ENCODE measurements at places on chromosomes 2 and 18.

GRCh38 chr2:239830121-239831000 is 194.8 kb downstream of the NDUFA10 start:
- no peak for DNase-seq

DNA sequence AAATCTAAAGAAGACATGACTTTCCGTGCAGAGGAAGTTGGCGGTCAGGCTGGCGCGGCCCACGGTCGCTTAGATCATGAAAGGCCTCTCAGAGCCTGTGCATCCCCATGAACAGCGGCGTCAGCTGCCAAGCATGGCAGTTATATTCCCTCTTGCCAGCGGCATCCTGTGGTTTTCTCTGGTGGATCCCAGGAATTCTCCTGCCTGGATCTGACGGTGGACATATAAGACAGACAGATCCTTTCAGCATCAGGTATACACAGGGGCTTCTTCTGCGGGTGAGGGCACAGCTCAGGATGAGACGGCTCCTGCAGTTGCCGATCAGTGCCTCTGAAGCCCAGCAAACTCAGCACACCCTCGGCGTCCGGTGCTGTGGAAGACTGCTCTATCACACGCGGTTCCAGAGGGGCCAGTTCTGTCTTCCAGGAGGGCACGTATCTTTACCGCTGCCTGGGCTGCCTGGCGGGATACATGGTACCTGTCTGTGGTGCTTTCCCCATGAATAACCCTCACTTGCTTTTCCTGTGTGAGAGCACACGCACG is 157.8 kb downstream of the LDLRAD4 start:
- no peak for DNase-seq

DNA sequence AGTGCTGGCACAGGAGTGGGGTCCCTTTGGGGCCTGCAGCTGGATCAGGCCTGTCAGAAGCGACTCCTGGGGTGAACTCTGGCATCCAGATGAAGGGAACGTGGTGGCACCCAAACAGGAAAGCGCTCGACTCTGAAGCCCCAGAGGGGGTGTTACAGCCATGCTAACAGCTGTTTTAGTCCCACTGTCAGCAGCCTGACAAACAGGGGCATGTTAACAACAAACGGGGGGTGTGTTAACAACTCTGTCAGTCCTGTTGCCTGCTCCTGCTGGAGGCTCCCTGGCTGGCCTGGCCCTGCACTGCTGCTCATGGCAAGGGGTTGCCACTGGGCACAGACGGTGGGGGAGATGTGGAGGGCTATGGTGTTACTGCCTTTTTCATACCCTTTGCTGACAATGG is 2.6 kb upstream of the RNU2-63P start:
- no peak for DNase-seq

DNA sequence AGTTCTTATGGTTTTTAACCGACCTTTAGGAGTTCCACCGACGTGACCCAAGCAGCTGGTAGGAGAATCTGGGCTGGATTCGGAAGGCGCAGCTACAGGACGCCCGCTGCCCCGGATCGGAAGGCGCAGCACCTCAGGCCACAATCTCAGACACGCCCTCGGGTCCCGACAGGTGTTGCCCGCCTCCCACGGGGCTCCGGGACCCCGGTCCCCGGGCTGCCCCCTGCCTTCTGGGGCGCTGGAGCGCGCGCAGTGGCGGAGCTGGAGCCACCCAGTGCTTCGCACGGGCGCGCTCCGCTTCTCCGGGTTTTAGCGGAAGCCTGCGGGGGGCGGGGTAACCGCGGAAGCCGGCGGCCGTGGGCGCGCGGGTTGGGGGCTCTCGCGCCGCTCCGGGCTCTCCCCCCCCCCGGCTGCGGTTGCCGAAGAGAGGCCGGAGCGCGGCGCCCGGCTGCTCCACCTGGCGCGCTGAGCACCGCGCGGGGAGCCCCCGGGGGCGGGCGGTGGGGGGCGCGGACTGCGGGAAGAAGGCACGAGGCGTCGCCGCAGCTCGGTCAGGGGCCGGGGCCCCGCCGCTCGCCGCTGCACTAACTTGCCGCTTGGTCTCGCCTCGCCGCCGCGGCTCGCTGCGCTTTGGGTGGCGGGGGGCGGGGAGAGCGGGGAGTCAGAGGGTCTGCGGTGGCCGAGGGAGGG is 718.8 kb downstream of the DPP10 start:
- DNase-seq, result no peak

- DNase-seq, result no peak
Measured at GRCh38 chr18:47911877-47912276, 18.6 kb downstream of the SMAD2 start.

DNA sequence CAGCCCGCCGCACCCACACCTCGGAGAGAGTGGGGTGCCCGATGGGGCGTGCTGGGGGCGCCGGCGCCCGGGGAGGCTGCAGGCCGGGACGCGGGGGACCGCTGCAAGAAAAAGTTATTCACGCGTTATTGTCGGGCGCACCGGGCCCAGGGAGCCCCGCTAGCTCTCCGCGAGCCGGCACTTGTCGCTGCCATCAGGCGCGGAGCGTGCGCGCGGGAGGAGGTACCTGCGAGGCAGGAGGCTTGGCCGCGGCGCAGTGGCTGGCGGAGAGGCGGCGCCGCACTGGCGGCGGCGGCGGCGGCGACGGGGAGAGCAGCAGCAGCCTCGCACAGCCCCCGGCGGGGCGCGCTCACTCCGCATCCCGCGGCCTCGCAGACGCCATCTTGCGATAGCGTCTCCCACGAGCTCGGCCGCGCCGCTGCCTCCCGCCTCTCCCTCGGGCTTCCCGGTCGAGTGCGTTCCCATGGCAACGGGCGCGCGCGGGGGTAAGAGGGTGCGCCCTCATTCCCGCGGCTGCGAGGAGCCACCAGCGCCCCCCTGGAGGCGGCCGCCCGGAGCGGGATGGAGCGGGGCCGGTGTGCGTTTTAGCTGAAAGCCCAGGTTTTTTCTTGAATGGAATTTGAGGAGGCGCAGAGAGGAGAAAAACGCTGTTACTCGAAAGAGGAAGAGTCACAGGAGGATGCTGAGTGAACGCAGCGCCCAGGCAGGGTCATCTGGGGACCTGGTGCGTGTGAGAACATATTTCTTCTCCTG is at the start of gene CHN1:
Gene CHN1, minus strand, starts transcription at position 402 of the 753 bp plus-strand sequence. CDS start 469 bp downstream, outside the sequence.
- DNase-seq, result peak; percentile 75

DNA sequence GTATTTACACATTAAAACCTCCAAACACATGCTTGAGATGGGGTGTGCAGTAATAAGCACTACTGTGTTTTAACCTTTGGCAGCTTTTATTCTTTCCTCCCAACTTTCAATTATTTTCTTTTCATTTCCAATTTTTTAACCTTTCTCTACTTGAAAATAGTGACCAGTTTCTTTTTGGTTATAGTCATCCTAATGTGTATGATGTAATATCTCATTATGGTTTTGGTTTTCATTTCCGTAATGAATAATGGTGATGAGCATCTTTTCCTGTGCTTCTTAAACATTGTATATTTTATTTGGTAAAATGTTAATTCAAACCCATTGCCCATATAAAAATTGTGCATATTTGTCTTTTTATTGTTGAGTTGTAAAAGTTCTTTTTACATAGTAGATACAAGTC is 103.5 kb downstream of the BMPR2 start:
- DNase-seq, result peak; percentile 24

DNA sequence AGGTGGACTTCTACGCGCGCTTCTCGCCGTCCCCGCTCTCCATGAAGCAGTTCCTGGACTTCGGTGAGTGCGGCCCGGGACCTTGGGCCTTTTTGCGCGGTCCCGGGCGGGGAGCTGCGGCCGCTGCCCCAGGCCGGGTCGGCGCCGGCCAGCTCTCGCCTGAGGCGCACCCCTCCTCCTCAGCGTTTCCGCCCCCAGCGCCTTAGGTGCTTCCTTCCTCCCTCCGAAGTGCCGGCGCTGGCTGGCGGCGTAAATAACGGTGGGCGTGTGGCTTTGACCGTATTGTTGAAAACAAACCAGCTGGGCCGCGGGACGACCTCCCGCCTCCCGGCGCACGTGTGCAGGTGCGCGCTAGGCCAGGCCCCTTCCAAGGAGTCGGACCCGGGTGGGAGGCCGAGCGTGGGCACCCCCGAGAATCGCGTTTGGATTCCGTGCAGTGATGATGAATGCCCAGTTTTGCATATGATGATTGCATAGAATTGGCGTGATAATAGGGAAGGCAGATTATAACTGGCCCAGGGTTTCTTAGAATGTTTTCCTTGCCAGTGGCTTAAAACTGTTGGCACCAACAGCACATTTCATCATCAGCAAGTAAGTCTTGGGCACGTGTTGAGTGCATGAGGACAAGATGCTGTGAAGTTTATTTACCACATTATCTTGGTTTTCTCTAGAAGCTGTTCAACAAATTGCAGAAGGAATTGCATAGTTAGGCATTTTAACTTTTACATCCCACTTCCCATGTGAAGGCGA is 569 bp downstream of the PDK1 start:
- peak; percentile 86 for DNase-seq

DNA sequence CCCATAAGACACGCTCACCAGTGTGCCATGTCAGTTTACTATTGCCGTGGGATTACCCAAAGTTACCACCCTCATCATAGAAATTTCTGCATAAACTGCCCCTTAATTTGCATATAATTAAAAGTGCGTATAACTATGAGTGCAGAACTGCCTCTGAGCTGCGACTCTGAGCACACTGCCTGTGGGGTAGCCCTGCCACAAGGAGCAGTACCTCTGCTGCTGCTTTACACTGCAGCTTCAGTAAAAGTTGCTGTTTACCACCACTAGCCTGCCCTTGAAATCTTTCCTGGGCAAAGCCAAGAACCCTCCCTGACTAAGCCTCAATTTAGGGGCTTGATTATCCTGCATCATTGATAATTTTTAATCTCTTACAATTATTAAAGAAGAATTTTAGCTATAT is 213.9 kb upstream of the MAP2 start:
- DNase-seq, result no peak

DNA sequence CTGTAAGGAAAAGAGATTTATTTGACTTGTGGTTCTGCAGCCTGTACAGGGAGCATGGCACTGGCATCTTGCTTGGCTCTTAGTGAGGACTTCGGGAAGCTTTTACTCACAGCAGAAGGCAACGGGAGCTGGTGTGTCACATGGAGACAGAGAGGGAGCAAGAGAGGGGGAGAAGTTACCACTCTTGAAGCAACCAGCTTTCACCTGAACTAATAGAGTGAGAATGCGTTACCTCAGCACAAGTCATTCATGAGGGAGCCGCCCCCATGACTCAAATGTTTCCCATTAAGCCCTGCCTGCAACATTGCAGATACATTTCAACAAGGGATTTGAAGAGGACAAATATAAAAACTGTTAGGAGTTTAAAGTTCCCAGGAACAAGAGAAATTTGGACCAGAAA is 190.0 kb downstream of the CYRIA start:
- no peak for DNase-seq

DNA sequence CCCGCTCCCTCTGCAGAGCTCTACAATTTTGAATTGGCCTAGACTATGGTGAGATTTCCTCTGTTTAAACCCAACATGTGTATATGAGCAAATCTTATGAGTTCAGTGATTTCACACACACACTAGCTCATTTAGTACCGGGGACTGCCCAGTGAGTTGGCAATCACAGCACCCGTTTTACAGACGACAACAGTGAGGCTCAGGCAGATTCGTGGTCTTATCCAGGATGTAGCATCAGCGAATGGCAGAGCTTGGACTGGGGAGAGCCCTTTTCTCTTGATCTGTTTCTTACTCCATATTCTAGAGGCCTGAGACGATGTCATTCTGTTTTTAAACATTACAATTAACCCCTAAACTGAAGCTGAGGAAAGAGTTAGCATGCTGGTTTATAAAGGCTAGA is 419.9 kb downstream of the NBAS start:
- DNase-seq, result no peak

DNA sequence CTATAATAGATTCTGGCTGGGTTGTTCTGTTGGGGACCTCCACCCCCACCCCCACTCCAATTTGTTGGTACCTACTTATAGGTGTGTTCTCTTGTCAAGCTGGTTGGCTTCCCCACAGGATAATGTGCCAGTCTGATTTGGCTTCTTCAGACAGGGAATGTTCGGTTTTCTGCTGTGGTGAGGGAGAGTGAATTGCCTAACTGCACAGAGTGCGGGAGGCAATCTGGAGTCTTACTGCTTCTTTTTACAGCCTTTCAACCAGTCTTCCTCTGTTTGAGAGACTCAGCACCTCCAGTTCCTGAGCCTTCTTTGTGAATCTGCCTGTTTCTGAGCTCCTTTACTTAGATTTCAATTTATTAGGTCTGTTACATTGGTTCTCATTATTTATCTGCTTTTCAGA is 27.4 kb upstream of the SNORC start:
- DNase-seq, result no peak

DNA sequence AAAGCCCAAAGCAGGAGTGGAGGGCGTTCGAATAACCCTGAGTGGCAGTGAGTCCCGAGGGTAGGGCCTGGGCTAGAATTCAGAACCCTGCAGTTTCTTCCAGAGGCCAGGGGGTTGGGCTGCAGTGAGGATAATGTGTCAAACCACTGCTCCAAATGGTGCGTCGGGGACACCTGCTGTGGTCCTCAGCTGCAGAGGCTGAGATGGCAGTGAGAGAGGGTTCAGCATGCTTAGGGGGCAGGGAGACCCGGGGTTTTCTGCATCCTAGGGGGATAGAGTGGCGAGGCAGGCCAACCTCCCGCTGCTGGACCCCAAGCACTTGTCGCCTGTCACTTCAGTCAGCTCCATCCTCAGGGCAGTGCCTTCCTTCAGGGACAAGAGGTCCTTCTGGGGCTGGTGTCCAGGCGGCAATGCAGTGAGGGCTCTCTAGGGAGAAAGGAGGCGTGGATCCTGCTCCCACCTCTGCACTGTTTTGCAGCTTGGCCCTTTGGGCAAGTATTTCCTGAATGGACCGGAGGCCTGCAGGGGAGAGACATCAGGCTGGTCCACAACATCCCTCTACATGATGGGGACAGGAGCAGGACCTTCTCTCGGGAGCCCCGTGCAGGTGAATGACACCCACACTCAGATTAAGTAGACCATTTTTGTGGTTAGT is 8.4 kb upstream of the NTSR2 start:
- DNase-seq, result no peak

DNA sequence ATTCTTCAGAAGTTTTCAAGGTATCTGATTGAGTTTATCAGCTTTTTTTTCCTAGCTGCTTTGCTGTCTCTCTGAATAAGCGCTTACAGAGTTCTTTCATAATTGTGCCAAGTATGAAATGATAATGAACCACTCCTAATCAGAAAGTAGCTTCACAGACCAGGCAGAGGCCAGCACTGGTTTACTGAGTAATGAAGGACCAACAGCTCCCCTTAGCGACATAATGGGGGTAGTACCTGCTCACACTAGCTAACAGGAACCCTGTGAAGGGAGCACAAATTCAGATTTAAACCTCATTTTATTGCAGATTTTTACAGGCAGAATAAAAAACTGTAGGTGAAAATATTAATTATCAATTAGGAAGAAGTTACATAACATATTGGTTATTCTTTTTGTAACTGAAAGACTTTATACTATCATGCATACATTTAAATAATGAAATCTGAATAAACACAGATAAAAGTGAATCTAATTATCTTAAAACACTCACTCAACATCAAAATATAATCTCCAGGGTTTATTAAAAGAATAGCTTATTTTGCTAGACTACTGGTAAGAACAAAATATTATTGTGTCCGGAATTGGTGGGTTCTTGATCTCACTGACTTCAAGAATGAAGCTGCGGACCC is 53.7 kb upstream of the LRRC30 start:
- peak; percentile 61 for DNase-seq

GRCh38 chr18:61637319-61637718 is 255.5 kb downstream of the RNF152 start:
- no peak for DNase-seq

All from GM20000 (cell line).